ENCODE measurements at places on chromosomes 1 and 21.
A peak's percentile ranks its signal among the peaks of the same experiment; 100 is the strongest.

DNA sequence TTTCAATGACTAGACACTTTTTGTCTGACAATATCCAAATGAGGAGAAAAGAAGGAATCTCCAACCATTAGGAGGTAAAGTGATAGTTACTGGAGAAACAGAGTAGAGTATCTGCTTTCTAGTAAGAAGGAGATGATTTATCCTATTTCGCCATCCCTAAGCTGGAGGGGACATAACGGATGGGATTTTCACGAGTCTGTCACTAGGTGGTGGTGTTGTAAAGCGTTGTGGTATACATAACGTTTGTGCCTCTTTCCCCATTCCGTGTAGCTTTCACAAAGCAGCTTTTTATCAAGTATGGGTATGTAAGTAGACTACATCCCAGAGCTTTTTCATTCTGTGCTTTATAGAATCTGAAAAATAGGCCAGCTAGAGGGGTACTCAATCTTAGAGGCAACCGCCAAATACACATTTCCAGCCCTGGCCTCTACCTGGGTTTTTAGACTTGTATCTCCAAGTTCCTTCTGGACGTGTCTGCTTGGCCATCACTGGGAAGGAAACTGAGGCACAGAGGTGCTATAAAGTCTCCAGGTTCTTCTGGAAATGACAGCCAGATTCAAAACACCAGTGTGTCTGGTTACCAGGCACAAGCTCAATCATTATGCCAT lies 33.3 kb upstream of the FAM3B start:
- DNase-seq, result no peak
- no peaks in the 10 kb centered on the region for H3K4me1 ChIP-seq
- H3K27me3 ChIP-seq, result no peaks in the 10 kb centered on the region
- no peaks in the 10 kb centered on the region for H3K36me3 ChIP-seq

- no peak overlapping the region for H3K27ac ChIP-seq
- no peaks in the 10 kb centered on the region for H3K27me3 ChIP-seq
- no peaks in the 10 kb centered on the region for H3K36me3 ChIP-seq
- no peak for DNase-seq
These were observed 4.8 kb upstream of the TFF3 start for GRCh38 chr21:42319851-42320572.

DNA sequence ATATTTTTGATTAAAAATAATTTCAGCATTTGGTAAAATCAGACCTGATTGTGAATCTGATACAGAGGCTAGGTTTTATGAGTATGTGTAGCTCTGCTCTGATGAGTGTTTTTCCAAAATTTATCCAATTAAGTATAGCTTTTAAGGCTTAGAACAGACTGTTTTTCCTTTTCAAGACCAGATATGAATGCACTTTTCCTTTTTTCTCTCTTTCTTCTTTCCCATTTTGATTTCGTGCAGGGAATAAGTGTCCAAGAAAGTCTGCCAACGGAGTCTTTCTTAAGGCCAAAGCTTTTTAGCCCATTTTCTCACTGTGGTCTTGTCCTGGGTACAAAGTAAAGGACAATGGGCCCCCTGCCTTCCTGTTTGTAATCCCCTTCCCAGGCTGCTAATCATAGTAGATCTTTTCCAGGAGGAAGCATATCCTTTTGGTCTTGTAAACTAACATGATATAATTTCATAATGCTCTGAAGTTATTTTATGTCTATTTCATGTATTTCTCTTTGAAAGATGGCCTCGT lies 2.9 kb downstream of the KIF1B start:
- no peak for DNase-seq
- peaks cover 5% of the 10 kb centered on the region for H3K4me1 ChIP-seq
- H3K27me3 ChIP-seq, result no peaks in the 10 kb centered on the region
- H3K36me3 ChIP-seq, result no peaks in the 10 kb centered on the region

- H3K36me3 ChIP-seq, result no peaks in the 10 kb centered on the region
- no peaks in the 10 kb centered on the region for H3K4me1 ChIP-seq
- H3K27ac ChIP-seq, result no peak overlapping the region
- no peak overlapping the region for H3K4me3 ChIP-seq
These were observed 2.8 kb downstream of the CD48 start for GRCh38 chr1:160708801-160709200.

- H3K4me3 ChIP-seq, result no peak overlapping the region
- H3K36me3 ChIP-seq, result no peaks in the 10 kb centered on the region
- no peak for DNase-seq
- no peaks in the 10 kb centered on the region for H3K4me1 ChIP-seq
These were observed 37.0 kb upstream of the GORAB start for GRCh38 chr1:170495006-170495405.

GRCh38 chr1:27906759-27907158 lies 28.0 kb upstream of the SMPDL3B start:
- peaks cover 96% of the 10 kb centered on the region for H3K36me3 ChIP-seq
- H3K4me3 ChIP-seq, result no peak overlapping the region
- H3K27ac ChIP-seq, result no peak overlapping the region
- H3K4me1 ChIP-seq, result no peaks in the 10 kb centered on the region
- no peaks in the 10 kb centered on the region for H3K27me3 ChIP-seq

DNA sequence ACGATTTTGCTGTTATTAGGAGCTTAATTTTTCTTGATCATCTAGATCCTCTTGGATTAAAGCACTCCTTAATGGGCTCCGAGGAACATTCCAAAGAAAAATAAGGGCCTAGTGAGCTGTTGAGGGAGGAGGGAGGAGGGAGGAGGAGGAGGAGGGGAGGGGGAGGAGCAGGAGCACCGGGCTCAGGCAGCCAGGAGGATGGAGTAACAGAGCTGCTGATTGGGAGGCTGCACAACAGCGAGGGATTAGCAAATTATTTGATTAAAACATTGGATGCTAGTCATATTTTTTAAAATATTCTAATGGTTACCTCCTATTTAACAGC lies 302.1 kb upstream of the RRP15 start:
- H3K4me3 ChIP-seq, result no peak overlapping the region
- DNase-seq, result no peak
- H3K36me3 ChIP-seq, result no peaks in the 10 kb centered on the region
- no peaks in the 10 kb centered on the region for H3K27me3 ChIP-seq
- no peaks in the 10 kb centered on the region for H3K4me1 ChIP-seq

- H3K36me3 ChIP-seq, result no peaks in the 10 kb centered on the region
- H3K27me3 ChIP-seq, result no peaks in the 10 kb centered on the region
- H3K4me1 ChIP-seq, result peaks cover 4% of the 10 kb centered on the region
- no peak for DNase-seq
These were observed 159.3 kb downstream of the TSEN15 start for GRCh38 chr1:184210862-184211261.

DNA sequence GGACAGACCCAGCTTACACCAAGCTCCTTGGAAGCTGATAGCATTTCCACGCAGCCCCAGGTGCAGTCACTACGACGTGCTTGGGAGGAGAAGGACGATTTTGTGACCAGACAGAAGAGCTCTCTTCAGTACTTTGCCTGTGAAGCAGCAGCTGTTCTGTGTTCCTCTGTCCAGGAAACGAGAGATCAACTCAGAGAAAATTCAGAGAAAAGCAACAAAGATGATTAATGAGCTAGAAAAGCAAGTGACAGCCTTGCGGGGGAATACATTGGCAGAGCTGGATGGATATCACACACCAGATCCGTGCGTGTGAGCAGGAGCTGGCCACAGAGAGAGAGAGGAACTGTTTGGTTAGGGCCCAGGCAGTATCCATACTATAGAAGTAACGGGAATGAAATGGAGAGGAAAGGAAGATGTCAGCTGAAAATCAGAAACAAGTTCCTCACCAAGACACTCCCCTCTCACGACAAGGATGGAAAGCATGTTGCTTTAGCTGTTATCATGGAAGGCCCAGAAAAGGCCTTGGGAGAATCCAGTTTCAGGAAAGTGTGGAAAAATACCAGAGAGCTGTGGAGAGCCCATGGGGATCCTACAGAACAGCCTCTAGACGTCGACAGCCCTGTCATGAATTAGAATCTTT lies 106.2 kb downstream of the TOMM20 start:
- H3K36me3 ChIP-seq, result no peaks in the 10 kb centered on the region
- H3K4me3 ChIP-seq, result no peak overlapping the region
- H3K27ac ChIP-seq, result no peak overlapping the region
- DNase-seq, result no peak

DNA sequence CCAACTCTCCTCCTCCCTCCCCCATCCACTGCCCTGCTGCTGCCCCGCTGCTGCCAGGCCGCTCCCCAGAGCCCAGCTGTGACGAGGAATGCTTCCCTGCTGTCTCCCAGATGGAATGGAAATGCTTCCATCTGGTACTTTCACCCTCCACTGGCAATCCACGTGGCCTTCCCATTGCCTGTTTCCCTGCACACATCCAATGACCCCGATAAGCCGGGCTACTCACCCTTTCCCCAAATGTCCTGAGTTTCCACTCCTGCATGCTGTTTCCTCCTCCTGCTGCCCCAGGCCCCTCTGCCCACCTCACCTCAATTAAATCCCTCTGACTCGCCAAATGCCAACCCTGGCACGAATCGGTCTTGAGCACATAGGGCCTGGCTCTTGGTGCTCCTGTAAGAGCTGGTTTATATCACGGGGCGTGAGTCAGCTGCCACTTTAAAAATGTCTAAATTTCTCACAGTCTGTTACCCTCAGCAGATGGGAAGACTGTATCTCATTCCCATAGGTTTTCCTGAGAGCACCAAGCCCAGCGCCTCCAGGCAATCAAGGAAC lies 36.4 kb downstream of the MRAP start:
- H3K4me3 ChIP-seq, result no peak overlapping the region
- no peak for DNase-seq
- H3K27me3 ChIP-seq, result no peaks in the 10 kb centered on the region
- H3K27ac ChIP-seq, result no peak overlapping the region
- peaks cover 7% of the 10 kb centered on the region for H3K4me1 ChIP-seq

- H3K27me3 ChIP-seq, result no peaks in the 10 kb centered on the region
- H3K4me1 ChIP-seq, result no peaks in the 10 kb centered on the region
- no peaks in the 10 kb centered on the region for H3K36me3 ChIP-seq
- H3K4me3 ChIP-seq, result no peak overlapping the region
These were observed 138.8 kb upstream of the DPYD start for GRCh38 chr1:98059620-98060019.

GRCh38 chr21:26225046-26225445 lies 54.5 kb upstream of the APP start:
- no peaks in the 10 kb centered on the region for H3K4me1 ChIP-seq
- H3K27ac ChIP-seq, result no peak overlapping the region
- no peaks in the 10 kb centered on the region for H3K36me3 ChIP-seq
- H3K4me3 ChIP-seq, result no peak overlapping the region
- no peaks in the 10 kb centered on the region for H3K27me3 ChIP-seq

GRCh38 chr1:29457496-29458368 lies 221.4 kb downstream of the PTPRU start:
- no peaks in the 10 kb centered on the region for H3K36me3 ChIP-seq
- no peaks in the 10 kb centered on the region for H3K27me3 ChIP-seq
- no peak for DNase-seq

GRCh38 chr1:205972081-205972480 lies 28.8 kb upstream of the SLC26A9 start:
- no peak overlapping the region for H3K27ac ChIP-seq
- DNase-seq, result peak; percentile 27
- H3K4me1 ChIP-seq, result peaks cover 17% of the 10 kb centered on the region
- no peak overlapping the region for H3K4me3 ChIP-seq
- no peaks in the 10 kb centered on the region for H3K36me3 ChIP-seq

DNA sequence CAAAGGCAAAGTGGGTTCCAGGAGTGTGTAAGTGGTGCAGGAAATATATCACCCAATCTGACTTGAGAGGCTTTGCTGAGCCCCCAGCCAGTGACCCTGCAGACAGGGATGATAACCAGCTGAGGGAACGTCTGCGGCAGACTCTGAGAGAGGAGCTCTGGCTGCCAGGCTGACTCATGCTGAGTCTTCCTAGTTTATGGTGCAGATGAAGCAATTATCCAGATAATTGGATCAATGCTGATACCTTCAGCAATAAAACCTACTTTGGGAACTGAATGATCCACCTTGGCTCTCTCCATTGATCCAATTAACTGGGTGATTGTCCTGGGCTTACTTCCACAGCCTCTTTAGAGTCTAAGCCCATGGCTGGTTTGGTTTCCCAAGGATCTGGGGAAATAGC lies 7.3 kb downstream of the C8B start:
- DNase-seq, result no peak
- H3K4me3 ChIP-seq, result no peak overlapping the region
- no peak overlapping the region for H3K27ac ChIP-seq
- no peaks in the 10 kb centered on the region for H3K4me1 ChIP-seq
- H3K36me3 ChIP-seq, result no peaks in the 10 kb centered on the region
- H3K27me3 ChIP-seq, result no peaks in the 10 kb centered on the region

- H3K4me1 ChIP-seq, result peaks cover 10% of the 10 kb centered on the region
- DNase-seq, result no peak
- H3K27me3 ChIP-seq, result no peaks in the 10 kb centered on the region
These were observed 30.8 kb downstream of the PLEKHO1 start for GRCh38 chr1:150180474-150180873.

DNA sequence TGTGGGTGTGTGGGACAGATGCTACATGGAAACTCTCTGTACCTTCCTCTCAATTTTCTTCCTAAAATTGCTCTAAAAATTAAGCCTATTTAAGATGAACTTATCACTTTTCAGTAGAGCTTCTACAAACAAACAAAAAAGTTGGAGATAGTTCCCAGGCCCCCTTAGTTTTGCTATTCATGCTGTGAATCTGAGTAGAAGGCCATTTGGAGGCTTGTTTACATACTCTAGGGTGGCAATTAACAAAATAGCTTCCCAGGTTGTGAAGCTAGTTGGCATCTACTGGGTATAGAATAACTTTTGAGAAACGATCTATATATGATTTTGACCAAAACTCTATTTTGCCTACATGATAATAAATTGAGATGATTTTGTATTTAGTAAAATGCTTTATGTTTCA lies 541.4 kb upstream of the B3GALT2 start:
- H3K4me3 ChIP-seq, result no peak overlapping the region
- no peaks in the 10 kb centered on the region for H3K36me3 ChIP-seq
- no peaks in the 10 kb centered on the region for H3K4me1 ChIP-seq
- no peak overlapping the region for H3K27ac ChIP-seq
- H3K27me3 ChIP-seq, result no peaks in the 10 kb centered on the region

DNA sequence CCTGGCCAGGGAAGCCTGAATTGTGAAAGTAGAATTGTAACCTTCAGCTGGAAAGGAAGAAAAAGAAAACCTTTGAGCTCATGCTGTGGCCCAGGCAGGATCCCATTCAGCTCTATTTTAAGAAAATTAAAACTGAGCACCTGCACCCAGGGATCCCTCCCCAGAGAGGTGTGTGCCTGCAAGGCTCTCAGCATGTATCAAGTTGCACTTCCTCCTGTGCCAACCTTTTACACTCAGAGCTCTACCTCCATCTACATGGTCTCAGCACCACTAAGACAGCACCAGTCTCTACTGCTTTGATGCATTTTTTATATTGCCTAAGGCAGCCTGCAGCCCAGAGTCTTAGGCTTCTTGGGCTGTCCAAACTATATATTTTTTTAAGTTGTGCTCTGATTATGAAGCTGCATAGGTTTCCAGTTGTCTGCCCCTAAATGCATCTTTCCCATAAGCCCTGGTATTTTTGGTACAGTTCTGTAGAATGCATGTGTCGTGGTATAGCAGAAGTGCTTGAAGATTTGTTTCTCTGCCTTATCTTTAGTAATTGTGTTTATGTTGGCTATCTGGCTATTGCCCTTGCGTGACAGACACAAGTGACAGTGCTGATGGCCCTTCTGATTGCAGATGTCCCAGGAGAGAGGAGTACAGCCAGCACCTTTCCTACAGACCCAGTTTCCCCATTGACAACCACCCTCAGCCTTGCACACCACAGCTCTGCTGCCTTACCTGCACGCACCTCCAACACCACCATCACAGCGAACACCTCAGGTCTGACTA lies 63.1 kb downstream of the PTPRC start:
- DNase-seq, result no peak
- H3K4me1 ChIP-seq, result no peaks in the 10 kb centered on the region
- no peaks in the 10 kb centered on the region for H3K36me3 ChIP-seq
- H3K27me3 ChIP-seq, result no peaks in the 10 kb centered on the region
